ENCODE measurements at places on chromosomes 3 and 15.

DNA sequence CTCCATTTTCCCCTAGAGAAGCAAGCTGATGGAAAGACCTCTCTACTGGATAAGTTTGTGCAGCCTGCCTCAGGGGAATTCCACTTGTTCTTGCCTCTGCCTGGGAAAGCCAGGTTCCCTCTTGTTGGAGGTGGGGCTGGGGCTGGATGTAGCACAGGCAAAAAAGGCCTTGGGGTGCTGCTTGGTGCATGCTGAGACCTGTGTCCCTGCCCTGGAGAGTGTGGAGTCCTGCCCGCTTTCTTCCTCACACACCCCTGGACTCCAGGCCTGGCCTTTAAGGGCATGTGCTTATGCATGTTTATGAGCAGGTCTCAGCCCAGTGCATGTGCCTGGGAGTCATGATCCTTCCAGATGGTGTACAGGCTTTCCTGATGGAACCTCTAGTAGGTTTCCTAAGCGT, 23.5 kb upstream of the JMJD7 start:
- no peak for DNase-seq

DNA sequence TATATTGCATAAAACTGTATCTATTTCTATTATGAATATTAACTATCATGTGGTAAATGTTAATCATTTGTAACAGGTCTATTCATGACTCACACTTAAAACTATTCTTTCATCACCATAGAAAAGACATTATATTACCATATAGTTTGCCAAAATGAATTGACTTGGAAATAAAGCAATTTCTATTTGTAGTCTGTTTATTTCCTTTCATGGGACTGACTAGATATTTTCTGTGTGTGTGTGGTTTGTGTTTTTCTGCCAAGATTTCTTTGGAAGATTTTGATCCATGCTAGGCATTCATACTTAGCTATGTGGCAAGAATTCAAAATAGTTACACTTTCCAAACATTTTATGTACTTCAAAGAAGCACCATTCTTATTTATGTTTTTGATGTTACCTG, 522.5 kb upstream of the AGTR1 start:
- DNase-seq = no peak

DNA sequence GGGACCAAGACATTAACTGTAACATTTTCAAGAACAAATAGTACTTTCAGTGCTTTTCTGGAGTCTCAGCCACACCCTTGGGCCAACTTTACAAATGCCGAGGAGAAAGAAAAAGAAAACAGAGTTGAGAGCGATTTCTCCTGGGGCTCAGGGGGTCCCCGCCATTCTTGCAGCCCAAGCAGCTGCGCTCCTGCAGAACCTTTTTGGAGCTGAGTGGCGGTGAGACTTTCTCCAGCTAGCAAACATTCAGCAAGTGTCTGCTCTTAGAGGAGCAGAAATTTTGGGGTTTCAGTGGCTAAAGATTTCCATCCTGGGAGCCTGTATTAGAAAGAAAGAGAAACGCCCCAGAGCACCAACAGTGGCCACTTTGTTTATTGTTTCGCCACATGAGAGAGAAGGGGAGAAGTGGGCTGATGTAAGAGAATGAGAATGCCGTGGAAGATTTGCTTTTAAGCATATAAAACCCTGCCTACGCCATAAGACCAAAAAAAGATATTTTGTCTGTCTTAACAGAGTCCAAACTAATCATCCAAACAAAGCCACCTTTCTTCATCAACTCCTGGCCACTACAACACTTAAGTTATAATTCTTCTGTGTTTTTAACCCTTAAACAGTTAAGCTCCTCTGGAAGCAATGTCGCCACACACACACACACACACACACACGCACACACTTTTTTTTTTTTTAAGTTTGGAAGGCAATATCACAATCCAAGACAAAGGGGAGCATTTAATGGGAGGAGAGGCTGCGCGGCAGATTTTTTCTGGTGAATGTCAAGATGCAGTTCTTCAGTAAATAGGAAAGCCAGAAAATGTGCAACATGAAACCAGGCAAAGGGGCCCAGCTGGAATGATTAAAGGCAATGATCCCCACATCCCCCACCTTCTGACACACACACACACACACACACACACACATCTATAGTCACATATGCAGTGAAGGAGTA, 19.2 kb downstream of the EID1 start:
- no peak for DNase-seq

DNA sequence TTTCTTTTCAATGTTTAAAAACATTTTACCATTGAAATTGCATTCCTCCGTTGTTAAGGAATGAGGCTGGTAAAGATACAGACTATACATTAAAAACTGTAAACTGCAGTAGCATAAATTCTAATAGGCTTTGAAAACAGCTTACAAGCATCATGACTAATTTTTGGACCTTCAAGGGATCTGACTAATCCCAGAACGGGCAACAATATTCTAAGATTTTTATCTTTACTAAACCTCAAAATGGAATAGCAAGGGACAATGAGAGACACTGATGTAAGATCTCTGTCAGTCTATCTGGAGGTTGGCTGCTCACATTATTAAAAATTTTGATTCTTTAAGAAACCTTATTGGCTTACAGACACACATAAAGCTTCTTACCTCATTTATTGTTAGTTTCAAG, 74.7 kb downstream of the BTD start:
- DNase-seq = no peak

DNA sequence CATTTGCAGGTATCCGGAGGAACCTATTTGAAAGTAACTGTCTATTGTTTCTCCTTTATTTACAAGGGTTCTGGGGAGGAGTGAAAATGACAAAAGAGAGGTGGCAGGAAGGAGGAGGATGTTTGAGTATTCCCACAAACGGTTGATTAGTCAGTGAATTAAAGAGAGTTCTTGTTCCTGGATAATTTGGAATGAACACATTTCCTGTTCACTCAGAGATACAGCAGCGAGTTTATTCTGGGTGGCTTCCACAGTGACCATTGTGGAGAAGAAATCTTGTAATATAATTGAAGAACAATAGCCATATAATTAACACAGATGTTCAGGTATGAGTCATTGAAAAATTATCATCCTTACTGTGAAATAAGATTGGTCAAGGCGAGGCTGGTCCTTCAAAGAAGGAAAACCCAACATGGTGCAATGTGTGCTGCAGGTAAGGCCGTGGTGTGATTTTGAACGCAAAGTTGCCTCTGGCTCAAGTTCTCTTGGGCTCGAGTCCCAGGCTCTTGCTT, 77.3 kb downstream of the NFKBIZ start:
- no peak for DNase-seq

DNA sequence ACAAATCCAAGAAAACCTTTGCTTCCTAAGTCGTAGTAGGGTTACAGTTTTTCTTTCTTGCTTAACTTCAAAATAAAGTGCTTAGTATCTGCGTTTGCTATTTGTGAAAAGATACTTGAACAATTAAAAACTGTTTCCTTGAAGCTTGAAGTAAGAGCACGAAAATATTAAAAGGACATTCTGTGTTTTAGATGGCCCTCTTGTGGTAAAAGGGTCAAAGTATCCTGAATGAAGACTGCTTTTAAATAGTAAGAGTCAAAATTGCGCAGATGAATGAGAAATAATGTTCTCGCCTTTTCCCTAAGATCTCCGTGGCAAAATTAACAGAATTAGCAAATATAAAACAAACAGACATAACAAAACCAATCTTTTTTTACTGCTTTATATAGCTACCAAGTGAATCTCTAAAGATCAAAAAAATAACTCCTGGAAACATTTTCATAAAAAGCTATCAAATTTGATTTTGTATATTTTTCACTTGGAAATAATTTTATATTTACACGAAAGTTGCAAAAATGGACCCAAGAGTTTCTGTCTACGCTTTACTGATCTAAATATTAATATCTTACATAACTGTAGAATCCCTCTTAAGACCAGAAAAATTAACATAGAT, 175.4 kb downstream of the MBNL1 start:
- DNase-seq = peak; percentile 50

- DNase-seq = no peak
These were observed 71.0 kb downstream of the SETD5 start for GRCh38 chr3:9468460-9468859.

- DNase-seq = no peak
These were observed 11.8 kb upstream of the RIOX2 start for GRCh38 chr3:97983933-97984491.

GRCh38 chr15:60223176-60223575, 174.6 kb downstream of the ANXA2 start:
- peak; percentile 21 for DNase-seq

DNA sequence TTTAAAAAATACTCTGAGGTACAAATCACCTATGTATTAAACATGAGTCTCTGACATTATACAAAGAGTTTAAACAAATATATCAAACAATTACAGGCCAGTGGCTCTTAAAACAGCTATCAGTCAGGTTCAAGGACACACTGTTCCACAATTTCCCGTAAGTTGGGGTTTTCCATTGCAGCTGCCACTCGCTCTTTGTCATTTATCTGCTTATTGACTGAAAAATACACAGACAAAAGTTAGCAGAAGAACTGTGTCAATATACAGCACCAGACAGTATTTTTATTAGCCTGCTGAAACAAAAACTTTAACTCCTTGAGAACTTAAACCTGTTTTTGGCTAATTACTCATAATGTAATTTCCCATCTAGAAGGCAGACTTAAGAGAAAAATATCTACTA, 20.8 kb downstream of the CIAO2A start:
- no peak for DNase-seq

DNA sequence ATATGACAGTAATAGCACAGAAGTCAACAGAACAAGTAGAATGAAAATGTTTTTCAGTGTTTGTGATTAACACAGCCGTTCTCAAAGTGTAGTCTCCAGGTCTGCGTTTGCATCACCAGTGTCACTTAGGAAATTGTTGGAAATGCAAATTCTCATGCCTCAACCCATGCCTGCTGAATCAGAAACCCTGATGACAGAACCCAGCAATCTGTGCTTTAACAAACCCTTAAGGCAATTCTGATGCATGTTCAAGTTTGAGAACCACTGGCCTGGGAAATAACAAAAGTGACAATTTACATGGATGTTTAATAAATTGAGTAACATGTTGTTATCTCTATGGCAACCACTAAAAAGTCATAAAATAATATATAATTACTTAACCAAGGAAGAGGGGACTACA, 103.1 kb upstream of the ATP11B start:
- DNase-seq = no peak

Data from NCI-H510A treated with DMSO at 0.1 percent for 48 hours (cell line).